ENCODE measurements at places on chromosomes 1 and 21. TPM values are rescaled to one million over a fixed set of nuclear protein-coding genes. Genes with fewer than 3 reads are reported as not detected.

CIART gene
- polyA plus RNA-seq: 17.2 TPM

DNA sequence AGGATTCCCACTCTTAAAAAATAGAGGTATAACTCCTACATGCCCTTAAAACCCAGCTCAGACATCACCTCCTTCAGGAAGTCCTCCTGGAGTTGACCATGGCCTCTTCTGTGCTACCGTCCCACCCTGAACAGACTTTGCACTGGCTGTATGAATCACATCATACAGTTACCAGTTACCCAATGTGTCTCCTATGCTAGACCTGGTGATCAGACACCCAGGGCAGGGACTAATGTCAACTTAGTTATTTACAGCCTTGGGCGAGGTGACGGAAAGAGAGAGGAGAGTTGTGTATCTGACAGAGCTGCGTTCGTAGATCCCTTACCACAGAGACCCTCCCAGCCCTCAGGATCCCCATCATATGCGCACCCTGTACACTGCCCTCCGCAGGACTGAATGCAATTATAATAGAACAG lies 72.7 kb downstream of the SLC66A1 start:
- DNase-seq: no peak

- DNase-seq: no peak
Observed at GRCh38 chr1:201085902-201086735, 26.1 kb downstream of the CACNA1S start.

ADORA1 gene
- 2.4 TPM for polyA plus RNA-seq

- DNase-seq: no peak
Observed at GRCh38 chr1:204660509-204660908, 25.0 kb downstream of the LRRN2 start.

- no peak for DNase-seq
Observed at GRCh38 chr1:171801487-171801891, 20.0 kb downstream of the METTL13 start.

TEDDM1 gene
- polyA plus RNA-seq: not detected

NHLH1 gene
- 0.20 TPM for polyA plus RNA-seq

DNA sequence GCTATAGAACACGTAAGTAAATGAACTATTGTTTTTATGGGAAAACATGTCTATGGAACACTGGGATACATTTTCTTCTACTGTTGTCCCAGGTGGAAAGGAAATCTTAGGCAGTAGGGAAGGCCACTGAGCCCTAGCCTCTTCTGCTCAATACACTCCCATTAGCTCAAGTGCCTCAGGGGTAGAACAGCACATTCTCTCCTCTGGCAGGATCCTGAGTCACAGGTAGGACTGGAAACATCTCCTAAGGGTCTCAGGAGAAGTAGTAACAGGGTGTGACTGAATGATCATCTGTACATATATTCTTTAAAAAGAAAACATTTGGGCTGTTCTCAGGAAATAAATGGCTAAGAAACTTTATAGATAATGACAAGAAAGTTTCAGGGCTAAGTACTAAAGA lies 175.6 kb upstream of the ESRRG start:
- no peak for DNase-seq

DNA sequence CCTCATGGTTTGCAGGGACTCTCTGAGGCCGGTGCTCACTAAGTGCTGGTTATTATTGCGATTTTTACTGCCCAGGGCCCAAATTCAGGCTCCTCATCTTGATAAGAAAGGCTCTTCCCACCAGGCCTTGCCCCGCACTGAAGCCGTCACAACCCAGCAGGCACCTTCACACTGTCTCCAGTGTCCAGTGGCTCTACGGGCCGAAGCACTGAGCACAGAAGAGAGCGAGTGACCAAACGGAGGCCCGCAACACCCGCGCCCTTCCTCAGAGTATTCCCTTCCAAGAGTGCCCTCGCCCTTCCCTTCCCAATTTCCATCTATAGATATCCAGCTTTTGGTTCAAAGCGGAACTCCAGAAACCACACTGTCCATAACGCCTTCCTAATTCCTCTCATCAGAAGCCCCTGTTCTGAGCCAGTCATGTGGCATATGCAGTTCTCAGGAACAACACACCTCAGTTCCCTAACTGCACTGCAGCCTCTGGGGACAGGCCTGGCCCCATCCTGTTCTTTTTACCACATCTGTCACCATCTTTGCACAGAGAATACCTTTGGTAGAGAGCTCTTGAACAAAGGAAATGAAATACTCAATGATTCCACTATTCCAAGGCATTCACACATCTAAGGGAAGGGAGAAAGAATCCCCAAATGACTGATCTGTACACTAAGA lies 15.1 kb downstream of the FALEC start:
- no peak for DNase-seq

LRRC3 gene
- polyA plus RNA-seq: 0.59 TPM

DNA sequence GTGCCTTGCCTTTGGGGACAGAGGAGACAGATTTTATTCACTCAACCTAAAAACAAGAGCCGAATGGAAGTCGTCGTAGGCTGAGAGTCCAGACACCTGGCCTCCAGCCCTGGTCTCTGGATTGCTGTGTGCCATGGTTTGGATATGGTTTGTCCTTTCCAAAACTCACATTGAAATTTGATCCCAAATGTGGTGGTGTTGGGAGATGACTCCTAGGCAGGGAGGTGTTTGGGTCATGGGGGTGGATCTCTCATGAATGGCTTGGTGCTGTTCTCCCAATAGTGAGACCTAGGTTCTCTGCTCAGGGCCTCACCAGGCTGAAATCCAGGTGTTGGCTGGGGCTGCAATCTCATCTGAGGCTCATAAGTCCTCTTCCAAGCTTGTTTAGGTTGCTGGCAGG lies 75.5 kb downstream of the FOXD2 start:
- DNase-seq: no peak

DNA sequence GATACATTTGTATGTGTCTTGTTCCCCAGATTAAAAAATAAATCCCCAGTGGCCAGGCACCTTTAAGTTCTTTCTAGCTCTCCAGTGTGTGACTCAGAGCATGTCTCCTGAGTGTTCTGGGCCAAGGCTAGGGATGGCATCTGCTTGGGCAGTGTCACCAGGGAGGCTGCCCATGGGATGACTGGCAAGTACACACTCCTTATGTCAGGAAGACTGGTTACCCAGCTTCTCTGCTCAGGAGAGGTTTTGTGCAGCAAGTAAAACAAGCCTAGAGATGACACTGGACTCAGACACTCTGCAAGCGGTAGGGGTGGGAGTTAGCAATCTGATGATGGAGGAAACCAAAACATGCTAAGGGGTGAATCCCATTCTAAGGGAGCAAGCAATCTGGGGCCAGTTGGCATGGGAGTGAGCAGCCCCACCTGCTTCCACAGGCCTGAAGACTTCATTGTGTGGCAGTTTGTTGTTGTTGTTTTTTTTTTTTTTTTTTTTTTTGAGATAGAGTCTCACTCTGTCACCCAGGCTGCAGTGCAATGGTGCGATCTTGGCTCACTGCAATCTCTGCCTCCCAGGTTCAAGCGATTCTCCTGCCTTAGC lies 137.1 kb downstream of the EDEM3 start:
- no peak for DNase-seq
